ENCODE measurements at places on chromosomes 12 and 14.

DNA sequence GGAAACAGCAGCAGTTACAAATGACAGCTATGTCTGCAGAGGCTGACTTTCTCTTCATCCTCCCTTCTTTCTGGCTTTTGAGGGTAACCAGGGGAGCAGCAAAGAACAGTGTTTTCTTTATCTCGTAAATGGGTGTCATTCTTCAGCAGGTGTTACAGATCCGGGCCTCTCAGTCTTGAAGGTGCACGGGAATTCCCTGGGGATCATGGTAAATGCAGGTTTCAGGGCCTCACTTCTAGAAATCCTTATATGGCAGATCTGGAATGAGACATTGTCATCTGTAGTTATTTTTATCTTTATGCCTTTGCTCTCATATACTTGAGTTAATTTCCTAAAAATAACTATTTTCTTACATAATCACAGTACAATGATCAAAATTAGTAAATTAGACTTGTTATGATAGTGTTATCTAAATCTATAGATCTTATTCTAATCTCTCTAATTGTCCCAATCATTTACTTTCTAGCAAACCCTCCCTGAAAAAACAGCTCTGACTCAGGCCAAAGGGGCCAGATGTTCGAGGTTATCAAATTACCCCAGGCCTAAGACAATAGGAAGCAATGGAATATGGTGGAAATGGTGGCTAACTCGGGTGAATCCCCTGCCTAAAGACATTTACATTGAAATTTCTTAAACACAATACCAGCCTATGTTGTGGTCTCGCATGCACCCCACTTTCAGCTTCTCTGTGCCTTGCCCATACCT, 145.0 kb downstream of the CAND1 start:
- no peak for DNase-seq

DNA sequence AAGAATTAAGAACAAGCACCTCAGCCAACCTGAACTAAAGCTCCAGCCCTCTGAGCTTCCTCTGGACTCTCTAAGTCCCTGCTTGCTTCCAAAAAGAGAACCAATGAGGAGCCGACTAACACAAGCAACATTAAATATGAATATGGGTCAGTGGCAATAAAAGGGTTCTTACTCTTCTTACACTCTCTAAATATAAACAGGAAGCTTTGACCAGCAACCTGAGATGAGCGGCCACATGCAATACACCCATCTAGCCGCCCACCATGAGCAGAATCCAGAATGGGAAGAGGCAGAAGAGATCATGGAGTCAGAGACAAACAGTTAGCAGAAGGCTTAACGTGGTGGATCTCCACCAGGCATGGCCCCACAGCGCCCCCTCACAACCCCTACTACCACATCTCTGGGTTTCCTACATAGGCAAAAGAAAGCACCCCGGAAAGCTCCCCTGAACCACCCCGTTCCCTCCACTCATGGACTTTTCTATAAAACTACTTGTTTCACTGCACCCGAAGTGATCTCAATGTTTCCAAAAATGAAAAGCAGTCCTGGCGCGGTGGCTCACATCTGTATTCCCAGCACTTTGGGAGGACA, 59.4 kb downstream of the TTC7B start:
- DNase-seq, result no peak

DNA sequence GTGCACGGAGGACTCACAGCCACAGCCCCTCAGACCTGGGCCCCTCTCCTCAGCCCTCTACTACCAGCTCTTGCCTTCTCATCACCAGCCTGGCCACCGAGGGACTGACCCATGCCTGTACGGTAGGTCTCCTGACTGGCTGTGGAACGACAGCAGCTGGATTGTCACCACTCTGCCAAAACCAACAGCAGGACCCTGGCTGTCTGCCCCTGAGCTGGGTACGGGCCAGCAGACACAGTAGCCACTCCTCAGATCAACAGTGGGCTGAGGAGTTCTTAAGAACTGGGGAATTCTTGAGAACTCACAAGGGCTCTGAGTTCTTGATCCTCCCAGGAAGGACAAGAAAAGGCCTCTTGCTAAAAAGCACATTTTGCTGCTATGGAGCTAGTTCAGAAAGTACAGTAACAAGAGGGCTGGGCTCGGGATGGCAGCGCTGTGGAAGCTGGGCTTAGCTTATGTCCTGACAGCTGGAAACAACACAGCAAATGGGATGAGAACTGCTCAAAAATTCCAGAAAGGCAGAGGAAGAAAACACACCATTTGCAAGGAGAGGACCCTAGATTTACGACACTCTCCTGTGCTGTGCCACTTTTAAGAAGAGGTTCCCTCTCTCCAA, 176.4 kb downstream of the ANO2 start:
- DNase-seq, result no peak

DNA sequence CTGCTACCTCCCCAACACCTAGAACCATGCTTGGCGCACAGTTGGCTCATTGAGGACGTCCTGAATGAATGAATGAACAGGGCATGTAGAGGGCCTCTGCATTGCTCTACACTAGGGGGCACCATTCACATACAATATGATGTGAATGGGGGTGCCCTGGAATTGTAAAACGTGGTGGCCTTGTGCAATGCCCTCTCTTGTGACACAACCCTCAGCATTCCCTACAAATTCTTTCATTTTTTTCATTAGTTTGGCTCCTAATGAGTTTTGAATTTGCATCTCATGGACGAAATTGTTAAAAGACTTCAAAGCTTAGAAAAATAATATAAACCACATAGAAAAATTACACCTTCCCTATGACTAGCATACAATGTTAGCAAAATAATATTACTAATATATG, 2.3 kb upstream of the DIO2 start:
- DNase-seq, result no peak

DNA sequence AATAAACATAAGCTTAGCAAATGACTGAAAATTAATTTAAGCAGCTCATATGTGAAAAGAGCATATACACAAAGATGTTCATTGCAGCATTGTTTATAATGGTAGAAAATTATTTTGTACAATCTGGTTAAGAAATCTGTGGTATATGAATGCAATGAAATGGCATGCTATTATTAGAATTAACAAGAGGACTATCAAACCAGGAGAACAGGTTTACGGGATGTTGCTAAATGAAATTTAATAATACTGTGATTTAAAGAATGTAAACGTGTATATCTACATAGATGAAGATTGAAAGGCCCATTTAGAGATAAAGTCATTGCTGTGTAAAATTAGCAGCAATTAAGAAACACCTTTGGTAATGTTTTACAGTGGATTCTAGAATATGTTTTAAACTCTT, 70.5 kb downstream of the EID3 start:
- DNase-seq, result no peak

GRCh38 chr14:52069307-52070050, 620 bp upstream of the NID2 start:
- DNase-seq, result no peak

GRCh38 chr12:67634303-67634761, 14.2 kb upstream of the DYRK2 start:
- DNase-seq, result no peak

DNA sequence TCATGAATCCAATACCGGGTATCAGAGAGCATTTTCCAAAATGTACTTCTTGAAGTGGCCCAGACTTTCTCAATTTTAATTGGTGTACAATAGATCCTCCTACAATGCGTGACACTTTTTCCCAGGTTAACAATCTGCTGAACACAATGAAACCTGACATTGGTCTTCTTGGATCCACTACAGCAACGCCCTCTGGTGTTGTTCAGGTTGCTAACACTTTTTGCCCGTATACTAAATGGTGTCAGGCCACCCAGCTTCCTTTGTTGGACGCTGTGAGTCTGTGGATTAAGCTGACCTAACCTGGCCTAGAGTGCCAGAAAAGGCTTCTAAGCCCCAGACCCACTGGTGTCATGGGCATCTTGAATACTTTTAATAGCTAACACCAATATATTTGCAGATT, 89.2 kb downstream of the KCNK10 start:
- DNase-seq, result no peak

GRCh38 chr14:28758885-28759652, 7.5 kb upstream of the FOXG1 start:
- DNase-seq, result no peak

DNA sequence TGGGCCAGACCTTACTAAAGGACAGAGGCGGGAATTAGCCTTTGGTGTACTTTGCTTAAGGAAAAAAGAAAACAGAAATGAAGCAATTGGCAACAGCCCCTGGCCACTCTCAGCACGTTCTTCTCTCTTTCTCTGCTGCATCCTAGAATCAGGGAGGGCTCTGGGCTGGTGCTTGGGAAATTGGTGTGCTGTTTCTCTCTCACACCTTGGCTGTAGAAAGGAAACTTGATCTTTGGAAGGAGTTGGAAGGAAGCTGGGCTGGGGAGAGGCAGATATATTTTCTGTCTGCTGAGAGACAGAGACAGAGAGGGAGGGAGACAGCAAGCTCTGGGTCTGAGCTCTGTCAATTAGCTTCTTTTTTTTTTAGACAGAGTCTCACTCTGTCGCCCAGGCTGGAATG, 27.4 kb downstream of the NOS1 start:
- no peak for DNase-seq

Data from CD4-positive, alpha-beta T cell treated with Interferon alpha-2 for 1 hour (primary cell).